ENCODE measurements at places on chromosomes 16 and 17. TPM values are rescaled to one million over a fixed set of nuclear protein-coding genes. Genes with fewer than 3 reads are reported as not detected.

The MRPL10 gene
- 42.5 TPM for total RNA-seq

The DRG2 gene
- total RNA-seq: 33.4 TPM

The TRAP1 gene
- total RNA-seq: 54.6 TPM

The CTRB2 gene
- not detected for total RNA-seq

The HES7 gene
- total RNA-seq: not detected
